ENCODE measurements at places on chromosomes 4 and X.

DNA sequence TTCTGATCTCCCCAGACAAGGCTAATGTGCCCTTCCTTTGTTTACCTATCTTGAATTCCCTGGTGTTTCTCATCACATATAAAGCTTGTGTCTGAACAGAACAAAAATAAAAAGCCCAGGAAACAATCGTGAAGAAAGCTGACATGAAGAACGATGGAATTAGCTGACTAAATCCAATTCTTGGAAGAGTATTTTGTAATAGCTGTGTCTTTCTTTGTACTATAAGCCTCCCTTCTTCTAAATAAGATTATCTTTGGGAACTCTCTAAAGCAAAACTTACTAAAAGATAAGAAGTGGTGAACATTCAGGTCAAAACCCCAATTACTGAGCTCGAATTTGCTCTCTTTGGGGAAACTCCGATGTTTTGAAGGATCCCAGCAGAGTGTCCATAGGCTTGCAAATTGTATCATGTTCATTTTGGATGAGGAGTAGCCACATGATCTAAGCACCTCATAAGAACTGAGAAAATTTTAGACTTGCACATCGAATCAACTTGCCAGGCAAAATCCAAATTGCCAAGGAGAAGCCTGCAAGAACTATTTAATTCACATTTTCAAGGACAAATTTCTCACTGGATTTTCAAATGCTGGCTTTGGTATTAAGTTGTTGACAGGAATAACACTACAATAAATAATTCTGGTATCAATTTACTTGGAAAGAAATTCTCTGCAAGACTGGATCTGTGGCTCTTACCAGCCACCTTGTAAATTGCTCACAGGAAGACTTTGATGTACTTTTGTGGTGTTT is 106.2 kb downstream of the LNX1 start:
- DNase-seq = no peak

GRCh38 chr4:139265654-139266053 is 14.4 kb downstream of the MGARP start:
- no peak for DNase-seq

- no peak for DNase-seq
These were observed 2.3 kb upstream of the METTL14 start for GRCh38 chr4:118682928-118683327.

GRCh38 chr4:89829470-89830138 is 7.4 kb downstream of the SNCA start:
- DNase-seq = peak; percentile 63

DNA sequence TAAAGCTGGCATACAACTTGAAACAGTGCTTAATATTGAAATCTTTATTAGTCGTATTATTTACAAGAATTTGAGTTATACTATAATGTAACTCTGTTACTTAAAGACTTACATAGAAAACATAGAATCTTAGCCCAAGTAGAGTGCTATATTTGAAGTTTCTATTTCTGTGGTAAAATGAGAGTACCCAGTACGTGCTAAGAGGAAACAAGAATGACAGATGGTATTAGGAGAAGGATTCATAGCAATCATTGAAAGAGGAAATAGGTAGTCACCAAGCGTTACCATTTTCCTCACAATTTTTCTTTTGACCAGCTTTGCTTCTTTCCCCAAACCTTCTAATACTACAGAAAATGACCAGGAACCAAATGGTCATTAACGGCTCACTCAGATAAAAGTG is 412.1 kb upstream of the GRIA3 start:
- DNase-seq = no peak
